Stimulated activated CD4-positive, alpha-beta T cell treated with anti-CD3 and anti-CD28 coated beads, Interleukin-2, amount 100 ng/mL, for 48 hours (primary cell): ENCODE measurements at places on chromosomes 7 and 10.
A peak's percentile ranks its signal among the peaks of the same experiment; 100 is the strongest.

DNA sequence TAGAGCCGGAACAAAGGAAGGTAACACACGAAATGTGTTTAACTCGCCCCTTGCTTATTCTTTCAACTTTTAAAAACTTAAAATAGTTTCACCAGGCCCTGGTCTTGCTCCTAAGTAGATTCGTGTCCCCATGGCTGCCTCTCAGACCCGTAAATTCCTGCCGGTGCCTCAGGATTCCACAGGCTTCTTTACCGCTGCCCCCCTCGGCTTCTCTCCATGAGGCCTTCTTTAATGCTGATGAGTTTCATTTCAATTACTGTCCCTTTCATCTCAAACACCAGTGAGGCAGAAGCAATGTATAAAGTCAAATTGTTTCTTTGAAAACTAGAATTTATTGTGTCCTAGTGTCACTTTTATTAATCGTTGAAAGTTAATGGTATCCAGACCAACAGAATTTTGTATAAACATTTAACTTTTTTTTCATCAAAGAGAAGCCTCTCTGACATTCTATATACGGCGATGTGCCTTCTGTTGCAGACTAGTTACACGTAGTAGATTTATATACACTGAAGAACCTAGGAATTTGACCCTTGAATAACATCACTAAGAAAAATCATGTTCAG is 225.2 kb downstream of the C7orf25 start:
- no peak for DNase-seq

GRCh38 chr7:155861480-155861868 is 49.2 kb upstream of the SHH start:
- no peak for DNase-seq

GRCh38 chr10:88553116-88553752 is 29.9 kb downstream of the RNLS start:
- no peak for DNase-seq

DNA sequence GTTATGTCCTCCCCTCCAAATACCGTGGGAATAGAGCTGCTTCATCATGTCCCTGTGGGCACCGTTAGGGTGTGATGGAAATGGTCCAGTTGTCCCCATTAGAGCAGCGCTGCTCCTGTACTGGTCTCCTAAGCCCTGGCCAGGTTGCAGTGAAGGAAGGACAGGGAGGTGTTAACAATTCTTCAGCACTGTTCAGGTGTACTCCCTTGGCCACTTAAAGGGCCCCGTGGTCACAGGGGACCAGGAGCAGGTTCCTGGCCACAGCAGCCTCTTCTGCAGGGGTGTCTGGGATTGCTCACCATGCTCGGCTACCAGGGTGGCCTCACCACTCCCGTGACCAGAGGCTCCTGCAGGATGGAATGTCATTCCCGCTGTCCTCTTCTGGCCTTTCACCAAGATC is 65.8 kb downstream of the MINDY4 start:
- DNase-seq = no peak

DNA sequence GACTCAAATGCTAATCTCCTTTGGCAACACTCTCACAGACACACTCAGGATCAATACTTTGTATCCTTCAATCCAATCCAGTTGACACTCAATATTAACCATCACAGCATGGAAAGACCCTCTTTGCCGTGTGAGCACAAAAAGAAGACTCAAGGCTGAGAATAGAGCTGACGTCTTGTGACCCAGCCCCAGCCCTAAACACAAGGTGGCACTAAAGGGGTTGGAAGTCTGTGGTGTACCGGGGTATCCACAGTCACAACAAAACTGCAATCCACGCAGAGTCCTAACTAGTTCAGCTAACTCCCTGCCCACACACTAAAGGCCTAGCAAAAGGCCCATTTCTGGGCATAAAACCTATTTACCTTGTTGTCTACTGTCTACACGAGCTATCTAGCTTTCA is 200.1 kb downstream of the ACTR3B start:
- no peak for DNase-seq

GRCh38 chr10:99658622-99659030 is 683 bp upstream of the ENTPD7 start:
- DNase-seq = peak; percentile 58

- no peak for DNase-seq
These were observed 686.4 kb downstream of the SDK1 start for GRCh38 chr7:3987426-3987927.

DNA sequence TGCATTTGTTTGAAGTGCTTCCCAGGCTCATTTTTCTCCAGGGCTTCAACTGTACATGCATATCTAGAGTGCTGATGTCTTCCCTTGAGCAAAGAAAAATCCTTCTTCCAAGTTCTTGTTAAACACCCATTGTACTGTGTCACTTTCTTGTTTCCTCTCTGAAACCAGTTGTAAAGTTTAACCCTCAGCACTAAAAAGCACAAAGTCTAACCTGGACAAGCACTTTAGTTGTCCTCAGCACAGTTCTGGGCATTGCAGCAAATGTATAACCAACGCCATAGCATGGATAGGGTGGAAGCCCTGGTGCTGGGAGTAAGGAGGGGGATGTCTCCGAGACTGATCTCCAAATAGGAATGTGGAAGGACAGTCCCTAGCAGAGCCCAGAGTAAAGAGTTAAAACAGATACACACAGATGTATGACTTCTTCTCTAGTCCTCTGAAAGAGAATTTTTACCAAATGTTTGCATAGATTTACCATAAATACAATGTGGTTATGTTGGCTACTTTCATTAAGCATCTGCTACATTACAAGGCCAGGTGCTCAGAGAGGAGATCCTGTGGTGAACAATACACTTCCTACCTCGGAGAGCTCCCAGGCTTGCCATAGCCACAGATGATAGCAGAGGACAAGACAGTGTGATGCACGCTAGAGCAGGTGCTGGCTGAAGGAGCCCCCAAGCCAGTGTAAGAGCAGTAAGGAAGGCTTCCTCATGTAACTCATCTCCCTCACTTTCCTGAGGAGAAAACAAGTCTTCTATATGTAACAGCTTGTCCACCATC is 57.0 kb downstream of the DNAJC12 start:
- no peak for DNase-seq
